ENCODE measurements at places on chromosomes 5 and 9.

- DNase-seq = no peak
Observed at GRCh38 chr5:74963407-74963806, 89.0 kb downstream of the GCNT4 start.

GRCh38 chr5:103422756-103423155 lies 139.8 kb downstream of the NUDT12 start:
- no peak for DNase-seq

DNA sequence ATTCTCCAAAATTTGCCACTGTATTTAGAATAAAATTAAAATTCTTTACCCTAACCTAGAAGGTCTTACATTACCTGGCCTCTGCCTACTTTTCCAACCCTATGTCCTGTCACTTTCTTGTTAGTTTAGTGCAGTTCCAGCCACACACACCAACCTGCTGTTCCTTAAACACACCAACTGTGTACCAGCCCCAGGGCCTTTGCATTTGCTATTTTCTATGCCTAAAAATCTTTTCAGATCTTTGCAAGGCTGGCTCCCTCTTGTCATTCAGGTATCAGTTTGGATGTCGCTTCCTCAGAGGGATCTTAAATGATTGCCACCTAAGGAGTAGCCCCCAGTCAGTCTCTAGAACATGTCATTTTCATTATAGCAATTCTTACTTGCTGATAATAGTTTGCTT lies 17.7 kb upstream of the NRG2 start:
- no peak for DNase-seq

- DNase-seq = no peak
Observed at GRCh38 chr5:61465066-61465465, 133.0 kb downstream of the ZSWIM6 start.

DNA sequence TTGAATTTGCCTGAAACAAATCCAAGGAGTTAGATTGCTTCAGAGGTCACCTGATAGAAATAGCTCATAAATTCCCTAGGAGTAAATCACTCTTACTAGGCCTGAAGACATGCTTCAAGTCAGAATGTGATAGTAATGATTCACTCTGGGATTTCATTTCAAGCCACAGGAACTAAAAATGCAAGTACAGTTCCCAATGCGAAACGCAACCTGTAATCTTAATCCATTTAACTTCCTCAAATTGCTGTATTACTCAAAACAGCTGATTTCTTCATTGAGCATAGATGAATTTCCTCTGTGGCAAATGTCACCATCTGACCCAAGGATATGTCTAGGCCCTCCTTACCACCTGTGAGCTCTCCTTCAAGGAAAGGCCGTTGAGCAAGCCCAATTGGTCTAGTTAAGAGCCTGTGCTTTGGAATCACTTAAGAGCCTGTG lies 32.1 kb upstream of the IL6ST start:
- peak; percentile 38 for DNase-seq

- peak; percentile 42 for DNase-seq
Observed at GRCh38 chr5:67301285-67301903, 104.8 kb upstream of the CD180 start.

DNA sequence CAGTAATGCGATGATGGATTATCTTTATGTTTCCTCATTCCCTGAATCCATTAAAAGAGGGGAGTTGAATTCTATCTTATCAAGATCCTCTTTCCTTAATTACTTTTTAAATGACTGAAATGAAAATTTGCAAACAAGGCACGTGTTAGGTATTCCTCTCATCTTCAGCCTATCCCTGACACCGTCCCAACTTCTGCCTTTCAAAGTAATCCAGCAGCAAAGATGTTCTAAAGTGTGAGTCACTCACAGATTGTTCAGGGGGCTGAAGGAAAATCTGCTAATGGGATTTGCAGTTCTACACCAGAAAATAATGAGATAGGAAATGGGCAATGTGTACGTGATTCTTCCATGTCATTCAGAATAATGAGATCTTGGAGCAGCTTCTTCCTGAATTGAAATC lies 403.0 kb downstream of the ARHGEF28 start:
- DNase-seq = no peak

- peak; percentile 15 for DNase-seq
Observed at GRCh38 chr5:127290019-127290945, at the start of gene MEGF10. Gene MEGF10, plus strand, starts transcription at chr5:127290796. Its CDS starts 40,513 bp downstream, at chr5:127331309.

GRCh38 chr9:133088146-133088750 lies 26.5 kb downstream of the CEL start:
- DNase-seq = no peak

GRCh38 chr5:17147617-17148016 lies 69.8 kb upstream of the BASP1 start:
- no peak for DNase-seq

DNA sequence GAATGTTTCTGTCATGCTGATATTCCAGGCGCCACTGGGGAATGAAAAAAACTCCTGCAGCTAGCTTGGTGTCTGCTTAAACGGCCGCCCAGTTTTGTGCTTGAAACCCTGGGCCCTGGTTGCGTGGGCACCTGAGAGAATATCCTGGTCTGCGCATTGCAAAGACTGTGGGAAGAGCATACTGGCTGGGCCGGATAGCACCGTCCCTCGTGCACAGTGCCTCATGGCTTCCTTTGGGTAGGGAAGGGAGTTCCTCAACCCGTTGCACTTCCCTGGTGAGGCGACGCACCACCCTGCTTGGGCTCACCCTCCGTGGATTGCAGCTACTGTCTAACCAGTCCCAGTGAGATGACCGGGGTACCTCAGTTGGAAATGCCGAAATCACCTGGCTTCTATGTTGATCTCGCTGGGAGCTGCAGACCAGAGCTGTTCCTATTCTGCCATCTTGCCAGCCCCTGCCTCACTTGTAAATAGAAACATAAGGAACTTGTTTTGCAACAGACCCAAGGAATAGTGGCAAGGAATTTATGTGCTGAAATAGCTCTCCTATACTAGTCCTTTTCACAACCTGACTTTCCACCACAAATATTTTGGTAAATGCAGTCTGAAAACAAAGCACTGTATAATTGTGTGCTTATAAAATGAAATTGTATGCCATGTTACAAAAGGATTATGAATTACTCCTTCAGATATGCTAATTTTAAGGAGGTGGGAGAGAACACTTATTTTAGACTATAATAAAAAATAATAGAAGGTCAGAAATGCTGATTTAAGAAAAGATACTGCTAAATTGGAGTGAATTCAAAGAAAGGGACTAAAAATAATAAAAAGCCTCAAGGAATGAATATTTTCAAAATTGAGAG lies 90.3 kb downstream of the ADAMTSL1 start:
- DNase-seq = no peak

DNA sequence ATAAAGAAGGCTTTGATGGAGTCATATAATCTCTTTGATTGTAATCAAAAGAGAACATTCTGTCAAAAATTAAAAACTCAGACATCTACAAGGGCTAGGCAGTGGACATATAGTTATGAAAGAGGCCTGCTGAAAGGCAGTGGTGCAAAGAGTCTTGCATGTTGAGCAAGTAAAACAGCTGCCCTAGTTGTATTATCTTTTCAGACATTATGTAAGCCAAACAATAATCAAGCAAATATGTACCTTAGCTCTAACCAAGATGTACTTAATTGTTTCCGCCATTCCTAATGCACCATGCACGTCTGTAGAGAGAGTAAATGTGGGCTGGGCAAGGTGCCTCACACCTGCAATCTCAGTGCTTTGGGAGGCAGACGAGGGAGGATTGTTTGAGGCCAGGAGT lies 14.3 kb downstream of the GAPT start:
- DNase-seq = no peak

- DNase-seq = no peak
Observed at GRCh38 chr5:141484641-141485311, at the start of gene PCDHGC4. Gene PCDHGC4, plus strand, starts transcription at chr5:141485030. Its CDS starts 144 bp downstream, at chr5:141485174.

DNA sequence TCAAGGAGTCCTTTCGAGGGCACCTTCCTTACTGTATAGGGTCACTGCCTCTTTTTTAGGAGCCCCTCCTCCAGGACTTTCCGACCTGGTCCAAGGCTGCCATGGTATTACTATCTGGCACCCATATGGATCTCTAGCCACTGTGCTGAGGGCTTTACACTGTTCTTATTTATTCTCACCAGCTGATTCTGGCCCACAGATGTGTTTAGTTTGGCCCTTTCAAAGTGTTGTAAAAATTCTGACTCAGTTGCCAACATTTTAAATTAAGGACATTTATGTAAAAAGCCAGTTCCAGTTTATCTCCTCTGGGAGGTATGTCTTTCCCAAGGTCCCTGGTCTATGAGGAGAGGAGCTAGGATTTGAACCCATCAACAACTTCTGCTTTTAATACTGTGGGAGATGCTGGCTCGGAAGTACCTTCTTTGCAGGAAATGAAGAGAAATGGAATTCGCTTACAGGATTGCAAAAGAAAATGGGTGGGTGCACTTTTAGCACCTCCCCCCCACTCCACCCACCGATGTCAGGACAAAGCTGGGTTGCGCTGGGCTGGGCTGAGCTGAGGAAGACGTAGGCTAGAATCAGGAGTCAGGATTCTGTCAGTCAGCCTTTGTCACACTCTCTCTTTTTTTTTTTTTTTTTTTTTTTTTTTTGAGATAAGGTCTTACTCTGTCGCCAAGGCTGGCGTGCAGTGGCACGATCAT lies 7.8 kb downstream of the JADE2 start:
- no peak for DNase-seq

GRCh38 chr5:53360811-53361210 lies 119.6 kb upstream of the FST start:
- peak; percentile 15 for DNase-seq

DNA sequence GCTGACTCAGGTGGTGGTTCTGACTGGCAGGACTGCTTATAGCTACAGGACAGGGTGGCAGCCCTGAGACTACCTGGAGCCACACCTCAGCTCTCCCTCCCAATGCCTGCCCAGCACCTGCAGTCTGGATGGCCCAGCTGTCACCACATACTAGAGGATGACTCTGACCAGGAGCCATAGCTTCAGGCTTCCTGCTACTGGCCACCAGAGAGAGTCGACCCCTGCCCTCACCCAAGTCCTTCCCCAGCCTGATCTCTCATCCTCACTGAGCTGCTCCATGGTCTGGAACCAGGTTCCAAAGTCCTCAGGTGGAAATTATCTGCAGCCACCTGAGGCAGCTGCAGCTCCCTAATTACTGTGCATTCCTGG lies 25.6 kb upstream of the TDRD7 start:
- DNase-seq = no peak

DNA sequence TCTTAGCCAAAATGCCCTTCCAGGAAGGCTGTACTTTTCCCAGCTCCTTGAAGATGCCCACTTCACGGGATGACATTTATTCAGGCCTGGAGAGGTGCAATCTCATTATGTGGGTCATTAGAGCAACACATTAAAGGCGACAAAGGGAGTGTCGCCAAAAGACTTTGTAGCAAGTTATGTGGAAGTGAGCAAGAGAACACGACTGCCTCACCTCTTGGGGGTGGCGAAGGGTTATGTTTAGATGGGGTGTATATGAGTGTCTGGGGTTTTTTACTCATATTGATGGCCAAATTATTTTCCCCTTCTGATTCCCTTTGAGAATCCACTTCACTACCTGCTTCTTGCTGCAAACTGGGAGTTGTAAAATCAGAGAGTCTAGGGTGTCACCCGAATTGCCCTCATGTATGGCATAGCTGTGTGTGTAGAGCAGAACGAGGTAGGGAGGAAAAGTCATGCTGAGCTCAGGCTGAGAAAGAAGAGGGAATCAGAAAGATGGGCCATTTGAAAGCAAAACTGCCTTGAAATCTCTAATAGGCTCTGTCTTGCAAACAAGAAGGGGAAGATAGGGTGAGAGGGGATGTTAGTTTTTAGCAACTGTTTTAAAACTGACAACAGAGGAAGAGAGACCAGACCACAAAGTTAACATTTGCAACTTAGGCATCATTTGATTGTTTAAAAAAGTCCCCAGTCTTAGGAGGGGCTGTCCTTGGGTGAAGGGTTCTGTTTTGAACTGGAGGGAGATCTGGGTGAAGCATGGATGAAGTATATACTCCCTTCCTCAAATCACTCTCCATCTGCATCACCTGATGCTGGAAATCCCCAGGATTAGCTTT lies 97.1 kb upstream of the IL12B start:
- no peak for DNase-seq

- DNase-seq = peak; percentile 66
Observed at GRCh38 chr9:81607593-81608288, 81.6 kb downstream of the TLE1 start.

DNA sequence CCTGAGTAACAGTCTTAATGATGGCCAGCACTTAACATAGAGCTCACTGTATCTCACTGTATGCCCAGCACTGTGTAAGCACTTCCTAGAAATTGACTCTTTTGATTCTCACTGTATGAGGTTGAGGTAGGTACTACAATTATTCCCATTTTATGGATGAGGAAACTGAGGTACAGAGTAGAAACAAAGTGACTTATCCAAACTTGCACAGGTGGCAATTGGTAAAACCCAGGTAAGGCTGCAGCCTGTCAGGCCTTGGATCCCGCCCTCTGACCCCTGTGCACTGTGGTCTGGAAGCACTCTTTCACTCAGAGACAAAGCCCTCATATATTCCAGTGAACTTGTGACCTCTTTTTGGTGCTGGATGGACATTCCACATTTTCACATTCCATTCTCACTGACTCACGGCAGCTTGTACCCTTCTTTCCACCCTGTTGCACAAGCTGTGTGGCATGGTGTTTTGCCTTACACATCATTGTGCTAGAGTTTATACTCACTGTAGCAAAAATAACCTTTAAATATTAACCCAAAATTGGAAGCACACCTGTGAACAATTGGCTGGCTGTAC lies 21.7 kb downstream of the ANKRD55 start:
- peak; percentile 95 for DNase-seq

DNA sequence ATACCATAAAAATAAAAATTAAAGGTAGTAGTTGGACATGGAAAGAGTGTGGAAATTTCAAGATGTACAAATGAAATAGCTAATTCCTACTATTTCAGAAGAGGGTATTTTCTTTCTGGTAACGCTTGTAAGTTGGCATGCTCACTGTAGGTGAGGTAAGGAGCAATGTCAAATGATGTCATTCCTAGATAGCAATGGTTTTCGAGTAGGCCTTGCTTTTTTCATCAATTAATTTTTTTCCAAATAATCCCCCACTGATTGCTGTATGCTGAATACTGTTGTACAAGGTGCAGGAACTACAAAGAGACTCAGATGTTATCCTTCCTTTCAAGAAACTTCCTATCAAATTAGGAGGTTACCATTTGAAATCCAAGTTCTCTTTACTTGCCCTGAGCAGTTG lies 928 bp upstream of the SELENOP start:
- no peak for DNase-seq

DNA sequence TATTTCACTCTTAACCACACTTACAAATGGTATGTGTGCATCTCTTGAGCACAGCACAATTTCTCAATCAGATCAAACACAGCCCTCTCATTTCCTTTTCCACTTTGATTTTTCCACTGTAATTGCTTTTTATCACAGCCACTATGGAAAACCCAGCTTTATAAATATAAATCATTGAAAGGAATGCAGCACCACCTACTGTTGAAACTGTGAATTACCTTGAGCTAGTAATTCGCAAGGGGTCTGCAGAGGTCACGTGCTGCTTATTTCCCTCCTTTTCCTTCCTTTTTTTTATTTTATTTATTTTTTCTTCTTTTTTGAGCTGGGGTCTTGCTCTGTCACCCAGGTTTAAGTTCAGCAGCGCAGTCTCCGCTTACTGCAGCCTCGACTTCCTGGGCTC lies 76.9 kb downstream of the CDH6 start:
- DNase-seq = peak; percentile 30

GRCh38 chr9:106478312-106478711 lies 384.7 kb upstream of the ZNF462 start:
- DNase-seq = no peak

- DNase-seq = no peak
Observed at GRCh38 chr9:81650586-81651515, 38.5 kb downstream of the TLE1 start.
